ENCODE measurements at places on chromosomes 12 and 14.

DNA sequence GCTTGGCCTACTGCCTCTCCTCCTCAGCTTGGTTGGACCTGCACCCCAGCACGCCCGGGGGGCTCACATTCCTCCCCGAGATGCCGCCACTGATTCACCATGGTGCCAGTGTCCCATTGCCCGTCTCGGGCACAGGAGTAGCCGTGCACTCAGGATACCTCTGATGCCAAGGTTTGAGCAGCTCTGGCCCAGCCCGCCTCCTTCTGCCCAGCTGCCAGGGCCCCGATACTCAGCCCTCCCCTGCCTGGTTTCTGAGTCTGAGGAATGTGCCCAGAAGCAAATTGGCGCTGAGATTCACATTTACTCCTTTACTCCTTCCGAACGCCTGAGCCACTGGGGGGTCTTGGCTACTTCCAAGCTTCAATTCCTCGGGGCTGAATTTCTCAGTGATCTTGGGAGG, 63.5 kb downstream of the NINJ2 start:
- DNase-seq, result no peak

GRCh38 chr12:50166799-50167048, 445 bp downstream of the CERS5 start:
- DNase-seq, result peak; percentile 21

DNA sequence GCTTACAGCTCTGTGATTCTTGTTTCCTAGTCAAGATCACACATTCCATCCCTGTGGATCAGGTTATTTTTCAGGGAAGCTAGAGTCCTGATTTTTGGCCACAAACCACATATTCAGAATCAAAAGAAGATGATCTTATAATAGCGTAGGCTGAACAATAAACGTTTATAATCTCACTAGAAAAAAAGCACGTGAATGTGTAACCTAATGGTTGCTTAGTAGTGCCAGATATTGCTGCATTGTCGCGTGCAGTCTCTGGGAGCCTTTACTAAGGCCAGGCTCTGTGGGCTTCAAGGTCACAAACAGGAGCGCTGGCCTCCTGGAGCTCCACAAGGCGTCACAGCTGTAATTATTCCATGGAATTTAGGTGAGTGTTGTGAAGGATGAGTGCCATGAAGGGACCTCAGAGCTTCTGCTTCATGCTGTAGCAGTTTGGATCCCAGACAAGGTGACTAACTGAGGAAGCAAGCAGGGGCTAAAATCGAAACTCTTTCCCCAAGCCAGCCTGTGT, 17.4 kb downstream of the CDKN1B start:
- DNase-seq, result no peak

DNA sequence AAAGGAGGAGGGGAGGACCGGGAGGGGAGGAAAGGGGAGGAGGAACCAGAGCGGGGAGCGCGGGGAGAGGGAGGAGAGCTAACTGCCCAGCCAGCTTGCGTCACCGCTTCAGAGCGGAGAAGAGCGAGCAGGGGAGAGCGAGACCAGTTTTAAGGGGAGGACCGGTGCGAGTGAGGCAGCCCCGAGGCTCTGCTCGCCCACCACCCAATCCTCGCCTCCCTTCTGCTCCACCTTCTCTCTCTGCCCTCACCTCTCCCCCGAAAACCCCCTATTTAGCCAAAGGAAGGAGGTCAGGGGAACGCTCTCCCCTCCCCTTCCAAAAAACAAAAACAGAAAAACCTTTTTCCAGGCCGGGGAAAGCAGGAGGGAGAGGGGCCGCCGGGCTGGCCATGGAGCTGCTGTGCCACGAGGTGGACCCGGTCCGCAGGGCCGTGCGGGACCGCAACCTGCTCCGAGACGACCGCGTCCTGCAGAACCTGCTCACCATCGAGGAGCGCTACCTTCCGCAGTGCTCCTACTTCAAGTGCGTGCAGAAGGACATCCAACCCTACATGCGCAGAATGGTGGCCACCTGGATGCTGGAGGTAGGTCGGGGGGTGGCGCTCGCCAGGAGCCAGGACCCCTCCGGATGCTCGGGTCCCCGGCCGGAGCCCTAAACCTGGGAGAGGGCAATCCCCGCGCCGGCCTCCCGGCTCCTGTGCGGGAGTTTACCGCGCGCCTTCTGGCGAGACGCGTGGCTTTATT, at the start of gene CCND2:
Gene CCND2, plus strand, starts transcription at position 111 of the 744 bp plus-strand sequence. Its CDS starts 279 bp downstream, at position 390.
- DNase-seq, result peak; percentile 57

GRCh38 chr12:122847921-122848421, 12.7 kb downstream of the HIP1R start:
- no peak for DNase-seq

DNA sequence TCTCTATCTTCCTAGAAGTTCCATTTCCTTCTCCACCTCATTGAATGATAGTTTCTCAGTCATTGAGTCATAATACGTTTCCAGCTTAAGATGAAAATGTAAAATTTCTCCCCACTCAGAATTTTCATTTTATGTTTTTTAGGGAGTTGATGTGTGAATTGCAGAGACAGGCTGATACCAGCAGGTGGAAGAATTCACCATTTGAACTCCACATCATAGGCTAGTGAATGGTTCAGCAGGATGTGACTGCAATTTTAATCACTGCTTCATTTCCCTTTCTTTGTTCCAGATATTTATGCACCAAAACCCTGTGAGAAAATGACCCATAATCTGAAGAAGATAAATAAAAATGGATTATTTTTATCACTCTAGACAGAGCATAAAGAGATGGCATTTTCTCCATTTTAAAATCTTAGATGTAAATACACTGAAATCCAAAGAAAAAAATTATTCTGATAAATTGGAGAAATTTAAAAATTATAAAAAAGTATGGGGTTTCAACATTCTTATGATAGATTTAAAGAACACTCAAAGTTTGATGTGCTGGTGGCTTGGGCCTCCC, 10.6 kb upstream of the PYGL start:
- no peak for DNase-seq

GRCh38 chr12:112595410-112595809, 176.7 kb downstream of the PTPN11 start:
- DNase-seq, result no peak

DNA sequence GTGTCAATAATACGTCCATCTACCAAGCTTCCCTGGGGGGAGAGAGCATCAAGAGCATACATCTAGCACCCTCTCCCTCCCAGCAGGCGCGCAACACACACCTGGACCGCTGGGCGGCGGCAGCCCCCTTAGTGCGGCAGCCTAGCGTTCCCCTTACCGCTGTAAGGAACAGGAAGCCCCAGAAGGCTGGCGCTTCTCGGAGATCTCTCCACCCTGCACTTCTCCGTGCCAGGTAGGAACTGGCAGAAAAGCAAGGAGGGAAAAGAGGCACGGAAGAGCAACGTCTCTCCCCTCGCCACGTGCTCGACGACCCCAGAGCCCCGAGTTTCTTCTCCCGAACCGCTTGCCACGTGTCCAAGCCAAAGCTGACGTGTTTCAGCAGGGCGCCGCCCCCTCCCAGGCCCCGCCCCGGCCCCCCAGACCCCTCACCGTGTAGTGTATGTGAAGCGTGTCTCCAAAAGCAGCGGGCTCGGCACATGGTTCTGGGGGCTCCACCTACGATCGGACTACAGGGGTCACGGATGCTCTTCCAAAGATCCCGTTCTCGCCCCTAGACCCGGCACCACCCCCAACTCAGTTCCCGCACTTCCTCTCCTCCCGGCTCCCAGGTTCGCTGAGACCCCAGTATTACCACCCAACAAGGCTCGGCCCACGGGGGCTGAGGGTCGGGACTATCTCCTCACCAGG, 532 bp downstream of the FKBP11 start:
- peak; percentile 68 for DNase-seq

- DNase-seq, result no peak
These were observed 11.2 kb downstream of the LGMN start for GRCh38 chr14:92737206-92737605.

- no peak for DNase-seq
These were observed 190.5 kb upstream of the PLEKHA5 start for GRCh38 chr12:18939051-18939450.

DNA sequence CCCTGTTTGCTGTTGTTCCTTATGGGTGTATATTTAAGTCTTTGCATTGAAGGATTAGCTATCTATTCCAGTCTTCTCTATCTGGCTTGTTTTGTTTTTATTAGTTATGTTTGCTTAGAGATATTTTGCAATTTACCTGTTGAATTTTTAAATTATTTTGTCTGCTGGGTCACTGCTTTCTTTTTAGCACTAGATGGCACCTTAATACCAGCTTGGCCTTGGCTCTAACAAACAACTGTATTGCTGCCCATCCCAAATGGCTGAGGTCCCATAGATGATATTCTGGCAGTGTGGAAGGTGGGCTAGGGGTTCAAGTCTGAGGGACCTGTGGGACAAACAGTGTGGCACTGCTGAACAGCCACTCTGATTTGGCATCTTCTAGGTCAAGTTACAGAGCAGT, 144.0 kb upstream of the FBXO33 start:
- no peak for DNase-seq

DNA sequence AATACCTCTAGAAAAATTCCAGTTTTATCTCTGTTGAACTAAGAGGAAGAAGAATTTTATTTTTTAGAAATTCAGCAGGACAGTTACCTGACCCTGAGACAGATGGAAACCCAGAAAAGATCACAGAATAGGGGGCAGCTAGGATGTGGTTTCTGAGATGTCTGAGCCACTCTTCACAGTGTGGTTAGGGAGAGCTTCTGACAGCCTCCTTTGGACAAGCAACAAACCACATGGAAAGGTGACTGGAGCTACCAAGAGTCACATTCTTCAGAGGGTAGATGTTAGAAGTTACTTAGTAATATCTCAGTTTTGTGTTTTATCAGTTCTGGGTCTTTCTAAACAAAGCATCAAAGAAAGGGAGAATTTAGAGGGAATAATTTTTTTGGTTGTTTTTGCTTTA, 117.3 kb upstream of the NAP1L1 start:
- no peak for DNase-seq

- no peak for DNase-seq
These were observed 461.2 kb downstream of the FLRT2 start for GRCh38 chr14:85991156-85991555.

DNA sequence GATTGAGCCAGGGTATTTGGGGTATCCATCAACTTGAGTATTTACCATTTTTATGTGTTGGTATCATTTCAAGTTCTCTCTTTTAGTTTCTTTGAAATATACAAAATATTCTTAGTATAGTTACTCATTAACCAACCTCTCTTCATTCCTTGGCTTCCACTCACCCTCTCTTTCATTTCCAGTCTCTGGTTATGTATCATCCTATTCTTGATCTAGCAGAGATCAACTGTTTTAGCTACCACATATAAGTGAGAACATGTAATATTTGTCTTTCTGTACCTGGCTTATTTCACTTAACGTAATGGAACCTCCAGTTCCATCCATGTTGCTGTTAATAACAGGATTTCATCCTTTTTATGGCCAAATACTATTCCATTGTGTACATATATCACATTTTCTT, 86.9 kb downstream of the DACT1 start:
- no peak for DNase-seq

- DNase-seq, result no peak
These were observed 373.4 kb downstream of the NUAK1 start for GRCh38 chr12:105765053-105766014.

- no peak for DNase-seq
These were observed 352.0 kb downstream of the BCAT1 start for GRCh38 chr12:24596768-24597388.

DNA sequence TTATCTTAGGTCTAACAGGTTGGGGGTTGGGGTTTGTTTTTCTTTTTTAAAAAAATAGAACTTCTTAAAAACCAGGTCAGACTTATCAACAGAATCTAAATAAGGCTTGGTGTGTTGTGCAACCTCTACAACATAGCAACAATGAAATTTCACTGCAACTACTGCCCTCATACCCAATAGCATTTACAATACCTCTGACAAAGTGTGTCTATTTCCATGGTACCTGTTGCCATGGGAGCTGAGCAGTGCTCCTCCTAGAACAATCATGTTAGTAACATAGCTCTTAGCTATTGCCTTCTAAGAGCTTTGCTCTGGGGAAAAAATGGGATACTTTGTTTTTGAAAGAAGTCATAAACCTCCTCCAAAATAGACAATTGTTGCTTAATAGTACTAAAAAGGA, 103.3 kb upstream of the CCDC175 start:
- no peak for DNase-seq

GRCh38 chr12:25988505-25988904, 30.0 kb downstream of the RASSF8 start:
- DNase-seq, result no peak

DNA sequence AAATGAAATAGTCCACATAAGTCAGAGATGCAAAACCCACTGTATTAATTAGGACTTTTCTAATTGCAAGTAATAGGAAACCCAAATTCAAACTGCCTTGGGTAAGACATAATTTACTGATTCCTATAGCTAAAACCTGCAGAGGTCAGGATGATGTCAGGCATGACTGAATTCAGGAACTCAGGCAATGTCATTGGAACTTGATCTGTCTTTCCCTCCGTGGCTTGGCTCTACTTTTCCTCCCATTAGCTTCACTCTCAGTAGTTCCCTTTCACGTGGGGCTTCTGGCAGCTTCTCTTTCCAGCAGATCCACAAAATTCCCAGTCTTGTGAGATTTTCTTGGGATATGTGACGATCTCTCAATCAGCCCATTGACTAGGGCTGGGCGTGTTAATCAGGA, 2.4 kb upstream of the JDP2 start:
- DNase-seq, result no peak

DNA sequence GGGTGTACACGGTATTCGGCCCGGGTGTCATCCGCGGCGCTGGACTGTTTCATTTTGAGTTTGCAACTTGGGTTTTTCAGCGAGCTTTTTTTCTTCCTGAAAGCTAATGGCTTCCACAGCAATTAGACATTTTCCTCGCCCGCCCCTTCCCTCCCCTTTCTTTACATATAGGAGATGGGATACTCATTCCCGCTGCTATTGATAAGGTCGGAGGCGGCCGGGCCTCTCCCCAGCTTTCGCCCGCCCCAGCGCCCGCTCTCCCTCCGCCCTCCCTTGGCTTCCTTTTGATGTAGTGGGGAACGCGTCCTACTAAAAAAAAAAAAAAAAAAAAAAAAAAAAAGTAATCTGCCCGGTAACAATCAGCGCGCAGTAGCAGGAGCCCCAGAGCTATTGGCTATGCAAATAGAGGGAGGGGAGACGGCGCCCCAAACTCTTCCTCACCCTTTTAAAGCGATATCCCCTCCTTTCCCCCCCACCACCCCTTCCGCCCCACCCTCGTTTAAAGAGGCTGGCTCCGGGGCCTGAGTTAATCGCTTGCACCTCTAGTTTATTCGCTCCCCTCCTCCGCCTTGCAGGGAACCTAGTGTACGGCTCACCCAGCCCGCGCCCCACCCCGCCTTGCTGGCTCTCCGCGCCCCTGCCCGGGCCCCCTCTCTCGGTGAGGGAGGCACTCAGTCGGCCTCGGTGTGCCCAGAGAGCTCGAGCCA, 1.7 kb upstream of the CCND2 start:
- peak; percentile 79 for DNase-seq

- DNase-seq, result no peak
These were observed 214.3 kb downstream of the ZFP36L1 start for GRCh38 chr14:68578597-68578996.
